ENCODE measurements at places on chromosomes 16 and 17.

- no peak for DNase-seq
Observed at GRCh38 chr17:67360880-67361279, 5.5 kb downstream of the PSMD12 start.

DNA sequence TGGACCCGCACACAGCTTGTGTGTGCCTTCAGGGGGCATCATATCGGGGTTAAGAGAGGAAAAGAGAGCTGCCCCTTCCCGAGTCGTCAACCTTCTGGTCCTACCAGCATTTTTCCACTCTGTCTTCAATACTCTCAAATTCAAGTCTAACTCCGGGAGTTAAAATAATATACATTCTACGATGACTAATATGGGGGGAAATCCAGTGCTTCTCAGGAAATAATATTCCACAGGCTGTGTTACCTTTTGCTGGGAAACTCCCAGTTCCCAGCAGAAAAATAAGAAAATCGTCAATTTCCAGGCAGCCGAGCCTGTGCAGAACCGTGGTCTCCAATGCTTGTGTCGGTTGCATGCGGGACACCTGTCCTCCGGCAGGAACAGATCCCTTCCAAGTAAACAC, 105.0 kb upstream of the FOXF1 start:
- DNase-seq, result no peak

DNA sequence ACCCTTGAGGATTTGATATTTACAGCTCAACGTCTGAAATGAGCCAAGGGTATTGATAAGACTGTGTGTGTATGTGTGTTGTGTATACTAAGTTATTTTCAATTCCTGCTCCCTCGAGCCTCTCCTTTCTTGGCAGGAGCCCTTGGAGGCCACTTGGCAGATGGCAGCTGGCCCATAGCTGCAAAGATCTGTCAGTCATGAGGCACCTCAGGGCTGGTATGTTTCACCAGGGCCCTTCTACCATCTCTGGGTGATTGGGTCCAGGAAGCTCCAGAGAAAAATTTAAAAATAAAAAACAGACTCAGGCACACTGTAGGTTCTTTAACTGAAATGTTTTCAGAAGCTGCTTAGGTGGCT, 355.7 kb downstream of the HAPSTR1 start:
- no peak for DNase-seq

- DNase-seq, result peak; percentile 45
Observed at GRCh38 chr16:14303639-14304394, 232.7 kb downstream of the MRTFB start.

- no peak for DNase-seq
Observed at GRCh38 chr16:56436258-56436657, 10.9 kb upstream of the AMFR start.

DNA sequence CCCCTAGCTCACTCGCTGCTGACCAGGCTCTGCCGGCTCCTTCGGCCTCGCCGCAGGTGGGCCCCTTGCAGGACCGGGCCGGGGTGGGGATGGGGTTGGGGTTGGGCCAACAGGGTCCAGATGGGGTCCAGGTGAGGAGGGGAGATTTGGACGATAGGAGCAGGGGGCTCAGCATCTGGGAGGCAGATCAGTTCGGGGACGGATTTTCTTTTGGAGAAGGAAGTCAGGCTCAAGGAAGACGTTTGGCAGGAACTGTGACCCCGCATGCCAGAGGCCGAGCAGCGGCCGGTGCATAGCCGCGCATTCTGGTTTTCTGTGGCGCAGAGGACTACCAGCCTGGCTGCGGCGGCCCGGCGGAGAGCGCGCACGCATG, 845 bp upstream of the ALDOA start:
- DNase-seq, result no peak

DNA sequence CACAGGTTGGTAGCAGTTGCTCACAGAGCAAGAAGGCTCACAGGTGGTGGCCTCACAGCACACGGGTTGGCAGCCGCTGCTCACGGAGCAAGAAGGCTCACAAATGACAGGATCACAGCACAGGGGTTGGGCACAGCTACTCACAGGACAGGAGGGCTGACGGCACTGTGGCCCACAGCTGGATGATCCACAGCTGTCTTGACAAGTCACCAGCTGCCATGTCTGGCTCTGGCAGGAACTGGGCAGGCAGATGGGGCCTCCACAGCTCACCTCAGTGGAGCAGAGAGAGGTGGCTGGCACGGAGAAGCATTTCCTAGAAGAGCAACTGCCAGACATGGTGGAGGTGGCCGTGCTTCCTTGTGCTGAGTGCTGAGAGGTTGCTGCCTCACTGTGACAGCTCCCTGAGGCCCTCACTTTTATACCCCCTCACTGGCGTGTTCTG, at the start of gene KRTAP16-1:
TSS of gene KRTAP16-1 (minus strand) at position 392 of the 442 bp plus-strand sequence. CDS start at position 336, 56 bp downstream.
- no peak for DNase-seq

GRCh38 chr16:24482681-24483202, 56.6 kb upstream of the RBBP6 start:
- no peak for DNase-seq

DNA sequence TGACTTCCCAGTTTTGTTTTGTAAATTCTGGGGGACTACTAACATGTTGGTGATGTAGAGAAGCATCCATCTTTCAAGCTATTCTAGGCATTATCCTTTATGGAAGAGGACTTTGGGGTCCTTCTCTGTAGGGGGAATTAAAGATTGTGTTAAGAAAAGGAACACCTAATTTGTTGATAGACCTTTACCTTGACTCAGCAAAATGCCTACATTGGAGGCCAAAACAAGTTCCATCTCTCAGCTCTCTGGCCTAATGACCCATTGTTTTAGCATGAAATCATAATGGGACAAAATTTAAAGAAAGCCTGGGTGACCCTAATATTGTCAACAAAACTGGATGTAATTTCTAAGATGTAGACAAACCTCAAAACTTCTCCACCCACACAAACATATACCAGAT, 465.3 kb upstream of the SOX9 start:
- DNase-seq, result no peak

- no peak for DNase-seq
Observed at GRCh38 chr16:15777533-15778203, 79.2 kb downstream of the MYH11 start.

GRCh38 chr16:6728381-6728780, 604.3 kb upstream of the RBFOX1 start:
- DNase-seq, result no peak

DNA sequence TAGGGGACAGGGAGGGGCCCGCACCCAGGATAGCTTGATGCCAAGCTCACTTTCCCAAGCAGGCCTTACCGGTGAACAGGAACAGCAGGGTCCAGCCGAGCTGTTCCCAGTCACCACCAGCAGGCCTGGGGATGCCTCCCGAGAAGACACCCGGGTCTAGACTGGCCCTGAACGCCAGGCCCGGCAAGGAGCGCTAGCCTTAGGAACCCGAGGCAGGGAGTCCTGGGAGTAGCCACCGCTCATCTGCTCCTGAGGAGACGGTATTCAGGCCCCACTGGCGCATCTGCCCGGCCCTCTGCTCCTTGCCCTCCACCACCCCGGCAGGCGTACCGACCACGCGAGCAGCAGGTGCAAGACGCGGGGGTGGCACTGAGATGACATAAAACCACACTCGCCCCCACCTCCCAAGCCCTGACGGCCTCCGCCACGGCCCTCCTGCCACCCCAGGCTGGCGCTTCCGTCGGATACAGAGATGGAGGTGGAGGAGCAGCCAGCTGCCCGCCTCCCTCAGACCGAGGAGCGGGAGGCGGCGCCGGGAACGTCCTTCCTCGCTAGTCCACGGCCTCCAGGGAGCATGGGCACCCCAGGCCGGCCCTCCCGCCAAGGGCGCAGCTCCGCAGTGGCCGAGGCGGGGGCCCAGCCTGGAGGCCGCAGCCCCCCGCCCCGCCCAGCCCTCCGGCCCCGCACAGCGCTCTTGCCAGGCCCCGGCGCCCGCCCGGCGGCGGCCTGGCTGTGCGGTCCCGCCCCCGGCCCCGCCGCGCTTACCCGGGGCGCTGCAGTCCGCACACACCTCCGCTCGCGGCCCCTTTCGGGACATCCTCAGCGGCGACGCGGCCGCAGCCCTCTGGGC, 661 bp downstream of the GIT1 start:
- DNase-seq, result peak; percentile 69

- no peak for DNase-seq
Observed at GRCh38 chr17:36185416-36185815, 9.0 kb upstream of the TBC1D3B start.
